Uterus (tissue), 4 donors: ENCODE measurements at places on chromosomes 12 and 14. TPM values are rescaled to one million over a fixed set of nuclear protein-coding genes. Genes with fewer than 3 reads are reported as not detected.

DNA sequence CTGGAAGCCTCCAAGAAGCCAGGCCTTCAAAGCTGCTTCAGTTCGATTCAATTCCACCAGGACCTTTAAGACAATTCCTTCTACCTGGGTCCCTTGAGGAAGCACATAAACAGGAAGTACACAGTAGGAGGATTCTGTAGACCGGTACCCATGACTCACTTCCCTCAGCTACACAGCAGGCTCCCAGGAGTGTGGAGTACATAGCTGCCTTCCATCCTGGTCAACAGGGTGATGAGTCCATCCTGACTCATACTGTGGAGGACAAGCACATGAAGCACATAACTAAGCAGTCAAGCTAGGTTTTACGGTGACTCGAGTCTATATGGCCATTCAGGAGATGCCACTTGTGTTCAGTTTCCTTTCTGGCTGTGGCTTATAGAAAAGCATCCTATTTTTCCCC is 197.6 kb upstream of the RBM19 start:
- DNase-seq = no peak

The CCDC175 gene
- total RNA-seq = 0.41 TPM

DNA sequence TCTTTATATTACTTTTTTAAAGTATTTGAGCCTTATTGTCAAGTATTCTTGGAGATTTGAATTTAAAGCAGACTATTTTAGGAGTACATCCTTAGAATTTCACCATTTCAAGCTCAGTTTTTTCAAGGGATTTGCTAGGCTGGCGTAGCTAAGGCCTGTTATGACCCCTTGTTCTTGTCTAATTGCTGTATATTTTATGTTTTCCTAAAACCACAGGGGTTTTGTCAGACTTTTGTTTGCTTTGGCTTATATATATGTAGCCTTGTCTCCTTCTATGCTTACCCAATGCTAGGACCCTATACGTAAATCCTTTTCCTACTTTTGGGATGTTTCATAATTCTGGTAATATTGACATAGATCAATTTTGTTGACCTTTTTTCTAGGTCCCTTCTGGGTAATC is 147.0 kb upstream of the SYT10 start:
- no peak for DNase-seq

GRCh38 chr12:6284273-6284672 is 26.2 kb upstream of the PLEKHG6 start:
- no peak for DNase-seq

The INSM2 gene
- not detected for total RNA-seq

DNA sequence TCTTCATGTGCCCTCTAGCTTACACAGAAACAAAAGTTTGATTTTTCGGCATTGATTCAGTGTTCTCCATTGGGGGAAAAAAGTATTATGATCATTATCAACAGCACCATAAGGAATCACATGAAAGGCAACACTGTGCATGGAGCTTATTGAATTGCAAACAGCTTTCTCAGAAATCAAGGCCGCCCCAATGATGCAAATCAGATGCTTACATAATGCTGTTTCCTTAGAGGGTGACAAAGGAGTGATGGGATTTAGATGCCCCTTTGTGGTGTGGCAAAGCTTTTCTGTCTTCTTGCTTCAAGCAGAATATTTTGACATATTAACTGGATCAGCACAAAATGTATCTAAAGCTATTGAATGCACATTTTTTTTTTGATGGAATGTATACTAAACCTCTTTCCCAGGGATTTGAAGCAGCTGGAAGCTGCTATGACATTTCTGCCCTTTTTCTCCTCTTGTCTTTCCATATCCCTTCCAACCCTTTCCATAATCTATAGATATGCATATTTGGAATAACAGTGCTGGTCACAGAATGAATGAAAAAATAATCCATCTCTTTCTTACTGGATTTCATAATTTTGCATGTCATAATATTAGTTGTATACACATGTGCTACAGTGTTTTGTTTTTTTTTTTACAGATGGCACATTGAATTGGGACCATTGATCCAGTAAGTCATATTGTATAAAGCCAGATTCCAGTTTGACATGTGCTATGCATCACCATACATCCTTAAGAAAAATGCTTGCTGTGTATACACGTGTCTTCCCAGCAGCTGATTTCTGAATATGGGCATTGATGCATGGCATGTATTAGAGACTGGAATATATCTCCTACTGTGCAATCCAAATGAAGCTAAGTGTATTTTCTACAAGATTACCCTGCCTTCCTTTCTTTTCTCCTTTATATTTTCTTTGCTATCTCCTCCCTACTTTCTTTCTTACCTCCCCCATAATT is 259.7 kb upstream of the DCN start:
- no peak for DNase-seq

DNA sequence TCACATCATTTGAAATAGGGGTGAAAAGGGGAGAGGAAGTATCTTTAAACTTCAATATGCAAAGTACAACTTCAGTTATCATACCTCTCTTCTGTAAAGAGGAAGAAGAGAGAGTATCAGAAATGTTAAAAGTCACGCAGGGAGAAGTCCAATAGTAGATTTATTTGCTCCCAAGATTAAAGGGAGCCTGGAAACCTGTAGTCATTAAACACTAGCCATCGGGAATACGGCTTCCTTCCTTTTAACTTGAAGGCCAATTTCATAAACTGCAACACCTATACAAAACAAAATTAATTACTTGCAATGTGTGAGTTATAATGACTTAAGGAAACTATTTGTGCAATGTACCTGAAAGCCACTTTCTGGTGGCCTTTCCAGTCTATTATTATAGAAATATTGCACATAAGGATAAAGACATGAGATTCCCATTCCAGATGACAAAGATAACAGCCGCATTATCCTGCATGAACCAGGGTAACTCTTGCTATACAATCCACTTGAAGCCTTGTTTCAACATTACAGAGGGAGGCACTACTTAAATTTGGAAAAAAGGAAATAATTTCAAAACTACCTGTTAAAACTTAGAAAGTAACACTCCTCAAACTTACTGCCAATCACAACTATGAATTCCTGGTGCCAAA is 4.6 kb downstream of the BTG1 start:
- no peak for DNase-seq

GRCh38 chr12:51533799-51534198 is 57.2 kb upstream of the SCN8A start:
- DNase-seq = no peak

The USP44 gene
- 7.7 TPM for total RNA-seq

DNA sequence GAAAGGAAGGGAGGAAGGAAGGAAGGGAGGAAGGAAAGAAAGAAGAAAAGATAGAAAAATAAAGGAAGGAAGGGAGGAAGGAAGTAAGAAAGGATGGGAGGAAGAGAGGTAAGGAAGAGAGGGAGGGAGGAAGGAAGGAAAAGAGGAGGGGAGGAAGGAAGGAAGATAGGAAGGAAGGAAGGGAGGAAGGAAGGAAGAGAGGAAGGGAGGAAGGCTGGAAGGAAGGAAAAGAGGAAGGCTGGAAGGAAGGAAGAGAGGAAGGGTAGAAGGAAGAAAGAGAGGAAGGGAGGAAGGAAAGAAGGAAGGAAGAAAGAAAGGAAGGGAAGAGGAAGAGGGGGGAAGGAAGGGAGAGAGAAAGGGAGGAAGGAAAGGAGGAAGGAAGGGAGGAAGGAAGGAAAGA is 12.8 kb upstream of the WIF1 start:
- no peak for DNase-seq

The KERA gene
- total RNA-seq = 1.3 TPM

- DNase-seq = no peak
Observed at GRCh38 chr12:67271976-67272375, 2.8 kb downstream of the CAND1 start.

- DNase-seq = no peak
Observed at GRCh38 chr12:61853945-61854344, 406.3 kb upstream of the USP15 start.

The GALNT6 gene
- not detected for total RNA-seq

DNA sequence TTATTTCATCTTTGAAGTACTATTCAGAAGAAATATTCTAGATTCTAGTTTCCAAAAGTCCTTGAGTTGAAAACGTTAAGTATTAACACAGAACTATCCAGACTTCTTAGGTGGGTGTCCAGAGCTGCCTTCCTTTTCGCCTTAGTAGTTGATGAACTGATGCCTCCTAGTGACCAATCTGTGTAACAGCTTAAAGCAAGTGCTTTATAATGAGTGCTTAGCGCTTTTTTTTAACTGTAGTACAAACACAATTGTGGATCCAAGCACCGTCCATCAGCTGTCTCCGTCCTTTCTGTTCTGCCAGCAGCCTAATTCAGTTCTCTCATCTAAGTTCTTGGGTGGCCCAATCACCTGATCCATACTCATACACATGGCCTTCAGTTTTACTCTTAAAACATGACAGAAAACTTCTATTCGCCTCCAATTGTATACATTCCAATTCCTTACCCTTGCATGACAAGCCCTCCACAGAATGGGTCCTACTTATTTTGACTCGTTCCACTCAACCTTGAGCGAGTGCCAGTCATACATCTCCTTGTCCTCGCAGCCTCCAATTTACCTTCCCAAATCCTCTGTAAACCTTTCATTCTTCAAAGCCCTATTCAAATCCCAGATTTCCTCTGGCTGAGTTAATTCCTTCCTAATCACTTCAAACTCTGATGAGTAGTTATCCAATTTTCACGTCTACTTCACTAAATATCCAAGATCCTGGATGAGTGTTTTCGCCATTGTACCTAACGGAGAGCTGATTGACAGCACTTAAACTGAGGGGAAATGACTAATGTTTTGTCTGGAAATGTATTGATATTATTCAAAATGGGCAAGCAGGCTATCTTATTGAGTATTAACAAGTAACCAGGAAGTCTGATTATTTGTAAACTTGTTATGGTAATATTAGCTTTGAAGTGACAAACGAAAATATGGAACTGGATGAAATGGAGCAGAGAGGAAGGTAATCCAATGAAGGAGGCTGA is 5.8 kb upstream of the PHLDA1 start:
- DNase-seq = no peak

DNA sequence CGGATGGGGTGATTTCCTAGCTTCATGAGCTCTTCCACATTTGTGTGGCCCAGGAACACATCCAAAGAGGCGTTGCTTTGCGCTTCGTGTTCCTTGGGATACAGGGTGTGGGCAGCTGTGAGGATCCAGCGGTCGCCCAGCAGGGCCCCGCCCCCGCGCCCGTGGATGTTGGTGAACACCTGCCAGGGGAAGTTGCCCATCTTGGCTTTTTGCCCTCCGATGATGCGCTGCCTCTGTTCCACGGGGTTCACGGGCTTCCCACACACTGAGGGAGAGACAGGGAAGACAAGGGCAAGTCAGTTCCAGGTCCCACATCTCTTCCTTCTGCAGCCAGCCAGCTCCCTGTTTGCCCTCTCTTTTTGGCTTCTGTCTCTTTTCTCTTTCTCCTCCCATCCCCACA is 11.2 kb downstream of the C1R start:
- DNase-seq = no peak

- DNase-seq = no peak
Observed at GRCh38 chr12:76260390-76260748, 87.8 kb downstream of the BBS10 start.

DNA sequence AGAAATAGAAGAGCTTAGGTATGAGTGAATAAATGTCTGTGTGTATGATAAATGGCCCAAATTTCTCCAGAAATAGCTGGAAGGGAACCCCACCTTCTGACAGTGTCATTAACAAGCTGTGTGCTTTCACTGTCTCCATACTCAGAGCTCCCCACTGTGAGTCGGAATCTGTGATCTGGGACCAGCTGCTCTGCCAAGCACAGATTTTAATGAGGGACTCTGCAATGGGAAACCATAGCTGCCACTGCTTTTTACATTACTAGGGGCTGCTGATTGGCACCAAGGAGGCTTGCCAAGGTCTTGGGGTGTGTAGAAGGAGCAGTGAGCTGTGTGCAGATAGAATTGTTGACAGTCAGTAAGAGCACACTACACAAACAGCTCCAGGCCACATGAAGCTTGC is 244.2 kb upstream of the CCDC196 start:
- no peak for DNase-seq

DNA sequence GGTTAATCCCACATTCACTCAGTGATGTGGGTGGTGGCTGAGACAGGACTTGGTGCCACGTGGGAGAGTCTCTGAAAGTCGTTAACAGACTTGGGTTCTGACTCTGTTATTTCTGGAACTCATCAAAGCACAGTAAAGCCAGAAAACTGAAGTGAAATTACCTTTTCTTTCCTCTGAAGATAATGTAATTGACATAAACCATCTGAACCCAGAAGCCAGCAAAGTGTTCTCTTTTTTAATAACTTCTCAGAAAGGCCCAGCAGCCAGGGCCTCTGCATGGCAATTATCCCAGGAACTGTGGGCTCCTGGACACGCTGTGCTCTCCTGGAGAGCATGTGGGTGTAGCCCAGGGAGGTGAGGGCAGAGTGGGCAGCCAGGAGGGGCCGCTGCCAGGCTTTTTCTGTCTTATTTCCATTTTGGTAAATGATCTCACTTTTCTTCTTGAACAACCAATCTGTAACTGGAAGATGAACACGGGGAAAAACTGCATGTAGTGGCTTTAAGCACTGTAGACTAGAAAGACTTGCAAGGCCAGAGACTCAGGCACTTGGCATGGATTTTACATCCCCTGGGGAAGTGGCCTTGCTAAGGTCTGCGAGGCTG is 444.1 kb upstream of the TMEM132C start:
- peak; percentile 72 for DNase-seq

The HELB gene
- total RNA-seq = 0.77 TPM

The BICD1 gene
- 41.3 TPM for total RNA-seq

GRCh38 chr12:2335513-2335912 is 282.7 kb downstream of the CACNA1C start:
- no peak for DNase-seq

The KRT3 gene
- not detected for total RNA-seq

DNA sequence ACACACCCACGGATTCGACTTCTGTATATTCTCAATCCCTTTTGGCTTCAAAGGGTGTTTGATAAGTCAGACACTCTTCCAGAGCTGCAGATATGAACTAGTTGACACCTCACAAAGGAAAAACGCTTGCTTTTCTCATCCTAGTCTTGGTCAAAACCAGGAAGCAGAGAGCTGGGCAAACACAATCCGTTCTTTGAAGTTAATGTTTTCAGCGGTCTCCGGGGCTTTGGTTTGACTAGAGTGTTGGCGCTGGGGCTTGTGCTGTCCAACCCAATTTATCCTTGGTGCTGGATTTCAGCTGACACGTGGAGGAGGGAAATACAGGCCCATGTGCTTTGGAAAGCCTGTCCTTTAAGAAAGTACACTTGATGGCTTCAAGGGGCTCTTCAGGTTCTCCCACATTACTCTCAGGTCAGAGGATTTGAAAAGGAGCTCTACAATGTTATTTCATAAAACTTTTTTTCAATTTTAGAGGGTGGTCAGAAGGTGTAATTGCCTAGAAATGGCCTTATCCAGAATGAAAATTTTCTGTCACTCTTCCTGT is 985.8 kb downstream of the VRK1 start:
- no peak for DNase-seq

- DNase-seq = no peak
Observed at GRCh38 chr14:81113176-81113575, 107.6 kb downstream of the GTF2A1 start.

DNA sequence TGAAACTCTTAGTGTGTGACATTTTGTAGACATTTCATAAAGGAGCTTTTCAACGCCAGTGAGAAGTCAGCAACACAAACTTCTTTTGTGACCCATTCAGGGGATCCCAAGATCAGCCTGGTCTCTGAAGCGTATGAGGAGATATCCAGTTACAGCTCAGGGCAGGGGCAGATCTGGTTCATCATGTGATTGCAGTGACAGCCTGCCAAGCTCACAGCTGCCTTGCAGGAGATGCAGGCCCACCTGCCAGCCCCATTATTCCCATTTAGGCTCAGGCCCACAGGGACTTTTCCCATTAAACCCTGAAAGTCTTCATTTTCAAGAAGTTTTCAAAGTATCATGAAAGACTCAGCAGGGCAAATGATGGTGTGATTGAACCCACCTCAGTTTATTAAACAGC is 38.3 kb downstream of the SRGAP1 start:
- no peak for DNase-seq

The PSME2 gene
- total RNA-seq = 113 TPM

The P2RX2 gene
- total RNA-seq = not detected
